ENCODE measurements at places on chromosomes 5 and 9.
A peak's percentile ranks its signal among the peaks of the same experiment; 100 is the strongest.

DNA sequence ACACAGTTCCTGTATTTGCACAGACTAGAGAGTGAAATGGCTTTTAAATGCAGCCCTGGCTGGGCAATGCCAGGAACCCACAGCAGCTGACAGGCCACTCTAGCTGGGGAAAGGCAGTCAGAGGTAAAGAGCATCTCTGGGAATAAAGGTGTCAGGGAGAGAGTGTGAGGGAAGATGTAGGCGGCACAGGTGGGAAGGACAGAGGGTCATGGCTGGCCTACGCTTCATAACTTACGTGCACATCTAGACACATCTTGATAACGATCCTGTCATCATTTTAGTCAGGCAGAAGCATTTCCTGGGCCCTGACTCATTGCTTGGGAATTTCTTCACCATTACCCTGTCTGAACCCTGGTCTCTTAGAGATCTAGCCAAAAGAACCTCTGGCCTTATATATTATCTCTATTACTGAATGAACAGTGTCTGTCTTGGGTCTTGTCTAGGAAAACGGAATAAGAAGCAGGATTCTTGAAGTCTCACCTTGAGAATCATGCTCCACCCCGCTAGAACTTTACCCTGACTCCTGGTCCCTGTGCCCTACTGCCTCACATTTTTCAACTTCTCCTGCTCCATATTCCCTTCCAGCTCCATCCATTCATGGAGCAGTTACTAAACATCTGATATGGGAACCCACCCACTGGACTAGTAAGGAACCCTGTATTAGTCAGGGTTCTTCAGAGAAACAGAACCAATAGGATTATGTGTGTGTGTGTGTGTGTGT lies 106.4 kb upstream of the ELL2 start:
- DNase-seq: peak; percentile 83

DNA sequence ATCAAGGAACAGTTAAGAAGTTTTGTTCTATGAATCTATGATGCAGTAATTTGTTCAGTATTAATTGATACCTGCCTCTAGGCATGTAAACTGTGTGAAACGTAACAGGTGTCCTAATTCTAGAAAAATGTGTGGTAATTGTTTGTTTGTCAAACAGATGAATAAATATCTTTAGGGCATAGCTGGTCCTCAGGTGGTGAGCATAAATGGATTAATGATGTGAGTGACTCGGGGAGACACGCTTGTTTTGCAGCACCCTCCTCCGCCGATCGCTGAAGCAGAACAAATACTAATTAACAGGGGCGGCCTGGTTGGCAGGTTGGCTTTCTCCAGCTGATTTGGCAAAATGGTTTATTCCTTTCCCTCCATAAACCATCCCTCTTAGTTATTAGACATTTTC lies 88.8 kb downstream of the TLE4 start:
- no peak for DNase-seq

DNA sequence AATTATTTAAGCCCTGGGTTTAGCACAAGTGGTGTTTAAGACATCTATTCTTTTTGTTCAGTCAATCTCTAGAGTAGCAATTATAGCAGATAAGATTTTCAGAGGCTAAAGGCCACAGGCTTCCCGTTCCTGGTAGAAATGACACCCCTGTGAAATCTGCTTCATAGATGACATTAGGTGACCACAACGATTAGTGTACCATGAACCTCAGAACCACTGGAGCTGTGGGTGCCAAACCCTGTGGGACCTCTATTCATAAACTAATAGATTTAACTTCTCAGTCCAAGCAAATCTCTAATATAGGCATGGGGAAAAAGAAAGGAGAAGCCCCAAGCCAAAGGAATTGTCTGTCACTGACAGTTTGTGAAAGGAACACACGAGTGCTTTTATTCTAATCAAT lies 207.4 kb downstream of the ARRDC3 start:
- no peak for DNase-seq

- DNase-seq: no peak
Observed at GRCh38 chr9:109408759-109409462, 88.1 kb upstream of the EPB41L4B start.

DNA sequence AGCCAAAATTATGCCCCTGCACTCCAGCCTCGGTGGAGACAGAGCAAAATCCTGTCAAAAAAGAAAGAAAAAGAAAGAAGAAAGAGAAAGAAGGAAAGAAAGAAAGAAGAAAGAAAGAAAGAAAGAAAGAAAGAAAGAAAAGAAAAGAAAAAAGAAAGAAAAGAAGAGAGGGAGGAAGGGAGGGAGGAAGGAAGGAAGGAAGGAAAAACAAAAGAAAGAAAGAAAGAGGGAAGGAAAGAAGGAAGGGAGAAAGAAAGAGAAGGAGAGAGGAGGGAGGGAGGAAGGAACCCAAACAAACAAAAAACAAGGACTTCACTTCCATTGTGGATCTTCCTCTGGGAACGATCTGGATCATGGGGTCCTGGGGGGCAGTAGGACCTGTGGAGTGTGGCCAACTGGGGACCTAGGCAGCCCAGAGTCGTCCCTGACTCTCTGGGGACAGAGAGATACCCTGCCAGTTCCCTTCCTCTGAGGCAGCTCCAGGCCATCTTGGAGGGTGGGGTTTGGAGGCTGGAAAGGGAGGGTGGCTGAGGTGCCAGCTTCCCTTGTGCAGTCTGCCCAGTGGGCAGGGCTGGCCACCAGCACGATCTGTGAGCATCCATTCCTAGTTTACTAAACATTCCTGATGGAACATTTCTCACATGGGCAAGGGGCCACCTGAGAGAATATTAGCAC lies 216.8 kb downstream of the PAX5 start:
- DNase-seq: no peak

GRCh38 chr5:55454282-55454681 lies 80.5 kb downstream of the PLPP1 start:
- DNase-seq: no peak

GRCh38 chr9:89048616-89049015 lies 57.3 kb downstream of the S1PR3 start:
- no peak for DNase-seq

GRCh38 chr5:57891443-57891842 lies 408.8 kb upstream of the ACTBL2 start:
- DNase-seq: no peak

GRCh38 chr5:65173130-65173525 lies 308.6 kb downstream of the ADAMTS6 start:
- DNase-seq: no peak

GRCh38 chr5:58582019-58582802 lies 664 bp upstream of the RAB3C start:
- no peak for DNase-seq

DNA sequence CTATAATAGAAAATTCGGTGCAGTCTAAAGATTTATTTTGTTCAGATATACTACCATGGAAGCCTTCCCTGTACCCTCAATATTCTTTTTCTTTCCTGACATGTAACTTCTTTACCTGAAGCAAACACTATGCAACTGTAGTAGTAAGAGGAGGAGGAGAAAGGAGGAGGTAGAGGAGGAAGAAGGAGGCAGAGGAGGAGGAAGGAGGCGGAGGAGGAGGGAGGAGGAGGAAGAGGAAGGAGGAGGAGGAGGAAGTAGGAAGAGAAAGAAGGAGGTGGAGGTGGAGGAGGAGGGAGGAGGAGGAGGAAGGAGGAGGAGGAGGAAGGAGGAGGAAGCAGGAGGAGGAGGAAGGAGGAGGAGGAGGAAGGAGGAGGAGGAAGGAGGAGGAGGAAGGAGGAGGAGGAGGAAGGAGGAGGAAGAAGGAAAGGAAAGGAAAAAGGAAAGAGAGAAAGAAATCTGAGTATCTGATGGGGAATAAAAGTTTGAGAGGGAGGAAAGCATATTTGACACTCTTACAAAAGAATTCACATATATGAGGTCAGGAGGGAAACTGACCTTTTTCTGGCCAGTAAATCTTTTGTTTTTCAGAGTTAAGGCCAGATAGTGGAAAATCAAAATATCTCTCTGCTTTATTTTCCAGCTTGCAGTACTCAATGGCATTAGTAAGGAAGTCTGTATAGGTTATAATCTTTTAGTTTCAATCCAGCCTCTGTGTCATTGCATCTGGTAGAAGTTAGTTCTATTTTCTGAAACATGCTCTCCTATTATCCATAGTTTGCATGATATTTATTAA lies 114.5 kb upstream of the LPAR1 start:
- no peak for DNase-seq

DNA sequence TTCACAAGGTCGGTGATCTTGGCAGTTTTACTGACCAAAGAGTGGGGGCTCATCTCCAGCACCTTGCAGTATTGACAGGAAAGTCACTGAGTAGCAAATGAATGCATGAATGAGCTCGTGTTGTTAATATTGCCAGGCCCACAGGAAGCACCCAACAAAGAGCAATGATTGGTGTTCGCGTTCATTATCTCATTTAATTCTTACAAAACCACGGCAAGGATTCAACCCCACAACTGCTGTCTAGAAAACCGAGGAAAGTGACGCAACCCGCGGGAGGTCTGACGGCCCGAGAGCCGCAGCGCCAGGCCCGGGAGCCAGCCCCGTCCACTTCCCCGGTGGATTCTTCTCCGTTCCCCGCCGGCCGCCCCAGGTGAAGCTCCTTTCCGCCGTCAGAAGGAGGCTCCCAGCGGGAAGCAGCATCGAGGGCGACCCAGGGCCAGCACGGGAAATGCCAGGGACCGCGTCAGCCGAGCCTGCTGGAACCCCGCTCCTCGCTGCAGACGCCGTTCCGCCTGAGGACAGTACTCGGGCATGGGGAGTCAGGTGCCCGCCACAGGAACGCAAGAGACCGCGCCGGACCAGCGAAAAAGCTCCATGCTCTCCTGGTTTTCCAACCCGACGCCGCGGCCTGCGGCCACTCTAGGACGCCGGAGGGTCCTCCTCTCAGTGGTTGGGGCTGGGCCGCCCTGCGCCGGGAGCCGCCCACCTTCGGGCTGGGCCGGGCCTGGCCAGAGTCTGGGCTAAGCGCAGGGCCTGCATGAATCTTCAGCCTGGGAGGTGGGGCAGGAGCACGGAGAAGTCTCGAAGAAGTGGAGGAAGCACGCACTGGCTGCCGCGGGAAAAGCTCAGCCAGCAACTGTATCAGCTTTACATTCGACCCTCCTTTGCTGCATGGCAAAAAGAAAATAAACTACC lies 19.8 kb upstream of the FER start:
- DNase-seq: peak; percentile 79

DNA sequence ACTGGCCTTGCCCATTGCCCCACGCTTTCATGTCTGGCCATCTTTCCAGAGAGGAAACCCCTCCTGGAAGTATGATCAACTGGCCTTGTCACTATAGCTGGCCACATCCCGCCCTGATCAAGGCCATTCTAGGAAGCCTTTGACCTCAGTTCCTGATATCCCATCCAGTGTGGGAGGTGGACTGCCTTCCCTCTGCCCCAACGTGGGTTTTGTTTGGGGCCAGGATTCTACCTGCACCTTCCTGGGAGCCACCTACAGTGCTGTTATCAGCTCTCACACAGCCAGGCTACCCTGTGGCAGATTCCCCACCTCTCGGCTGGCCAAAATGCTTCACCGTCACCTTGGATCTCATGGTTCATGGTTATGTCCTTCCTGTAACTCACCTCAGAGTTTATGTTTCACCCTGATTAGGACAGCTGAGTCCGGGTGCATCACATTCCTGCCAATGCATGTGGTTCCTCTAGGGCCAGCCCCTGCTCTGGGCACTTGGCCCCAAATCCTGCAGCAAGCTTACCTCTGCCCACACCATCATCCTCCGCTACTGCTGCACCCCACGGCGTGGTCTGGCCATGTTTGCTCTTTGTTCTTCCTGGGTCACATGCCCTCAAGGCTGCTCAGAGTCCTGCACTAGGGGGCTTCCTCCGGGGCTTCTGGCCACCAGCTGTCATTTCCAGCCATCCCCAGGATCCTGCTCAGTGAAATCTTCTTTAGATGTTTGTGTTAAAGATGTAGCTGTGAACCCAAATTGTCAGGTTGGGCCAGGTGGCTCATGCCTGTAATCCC lies 24.2 kb upstream of the S1PR3 start:
- DNase-seq: no peak

DNA sequence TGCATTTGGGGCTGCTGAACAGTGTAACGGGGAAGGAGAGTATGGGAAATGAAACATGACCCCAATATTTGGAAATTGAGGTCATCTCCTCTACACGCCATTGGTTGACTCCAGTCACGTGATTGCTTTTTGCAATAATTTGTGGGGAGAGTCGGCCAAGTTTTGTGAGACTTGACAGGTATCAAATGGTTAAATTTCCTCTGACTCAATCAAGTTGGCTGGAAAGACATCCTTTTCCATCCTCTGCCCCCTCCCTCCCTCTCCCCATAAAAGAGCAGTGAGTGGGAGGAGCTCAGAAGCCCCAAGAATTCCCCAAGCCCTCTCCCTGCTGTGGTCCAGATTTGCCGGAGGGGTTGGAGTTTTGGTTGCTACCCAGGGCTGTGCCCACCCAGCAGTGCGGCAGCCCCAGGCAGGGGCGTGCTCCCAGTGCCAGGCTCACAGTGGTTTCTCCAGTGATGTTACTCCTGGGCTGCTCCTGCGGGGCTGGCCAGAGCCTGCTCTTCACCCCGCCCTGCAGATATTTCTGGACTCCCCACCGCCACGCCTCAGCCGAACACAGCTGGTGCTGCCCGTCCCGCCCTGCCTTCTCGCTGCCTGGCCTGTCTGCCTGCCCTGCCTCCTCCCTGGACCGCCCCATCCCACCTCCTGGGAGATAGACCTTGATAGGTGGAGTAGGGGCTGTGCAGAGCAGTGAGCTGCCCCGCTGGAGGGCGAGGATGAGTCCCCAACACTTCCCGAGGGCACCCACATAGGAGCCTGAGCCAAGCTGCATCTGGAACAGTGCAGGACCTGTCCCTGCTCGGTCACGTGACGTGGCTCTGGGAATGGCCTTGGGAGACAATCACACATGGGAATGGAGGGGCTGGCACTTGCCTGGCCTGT lies 3.4 kb downstream of the COL5A1 start:
- peak; percentile 99 for DNase-seq

DNA sequence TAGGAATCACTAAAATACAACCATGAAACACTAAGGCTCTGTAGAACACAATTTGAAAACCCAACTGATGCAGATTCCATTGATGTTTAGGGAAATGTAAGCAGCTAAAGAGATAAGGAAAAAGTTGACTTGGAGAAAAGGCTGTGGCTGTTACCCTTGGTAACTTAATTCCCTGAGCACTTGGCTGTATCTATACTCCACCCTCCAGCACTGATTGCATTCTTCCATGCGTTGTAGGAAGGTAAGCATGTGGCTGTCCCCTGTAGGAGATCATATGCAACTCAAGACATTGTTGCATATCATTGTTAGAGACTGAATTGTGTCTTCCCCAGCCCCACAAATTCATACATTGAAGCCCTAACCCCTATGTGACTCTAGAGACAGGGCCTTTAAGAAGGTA lies 184.5 kb downstream of the CEMIP2 start:
- no peak for DNase-seq

DNA sequence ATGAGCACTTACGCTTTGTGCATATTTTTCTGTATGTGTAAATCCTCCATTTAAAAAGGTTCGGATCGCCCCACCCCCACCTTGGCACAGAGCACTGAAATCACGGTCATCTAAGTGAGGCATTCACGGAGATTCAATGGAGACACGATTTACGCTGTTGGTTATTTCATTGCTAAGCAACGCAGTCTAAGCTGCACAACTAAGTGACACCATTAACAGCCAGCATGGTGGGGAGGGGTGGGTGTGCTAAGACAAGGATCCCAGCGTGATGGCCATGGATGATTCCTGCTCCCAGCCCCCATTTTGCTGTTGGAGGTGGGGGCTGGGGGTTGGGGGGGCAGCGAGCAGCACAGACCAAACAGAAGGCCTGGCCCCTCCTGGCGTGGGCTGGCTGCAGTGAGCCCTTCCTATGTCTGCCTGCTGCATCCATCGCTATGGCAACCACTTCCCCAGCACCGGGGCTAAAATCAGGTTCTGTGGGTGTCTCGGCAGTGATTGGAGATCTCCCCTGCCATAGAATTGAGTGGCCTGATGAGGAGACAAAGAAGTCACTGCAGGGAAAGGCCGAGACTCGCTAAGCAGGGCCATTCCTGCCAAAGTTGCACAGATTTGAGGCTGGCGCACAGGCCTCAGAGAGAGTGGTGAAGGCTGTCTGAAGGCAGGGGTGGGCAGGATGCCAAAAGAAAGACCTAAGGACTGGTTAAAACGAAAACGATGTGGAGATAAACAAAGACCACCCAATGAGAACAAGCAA lies 14.3 kb upstream of the MARCHF6 start:
- DNase-seq: no peak
